ENCODE measurements at places on chromosomes 4 and X.

DNA sequence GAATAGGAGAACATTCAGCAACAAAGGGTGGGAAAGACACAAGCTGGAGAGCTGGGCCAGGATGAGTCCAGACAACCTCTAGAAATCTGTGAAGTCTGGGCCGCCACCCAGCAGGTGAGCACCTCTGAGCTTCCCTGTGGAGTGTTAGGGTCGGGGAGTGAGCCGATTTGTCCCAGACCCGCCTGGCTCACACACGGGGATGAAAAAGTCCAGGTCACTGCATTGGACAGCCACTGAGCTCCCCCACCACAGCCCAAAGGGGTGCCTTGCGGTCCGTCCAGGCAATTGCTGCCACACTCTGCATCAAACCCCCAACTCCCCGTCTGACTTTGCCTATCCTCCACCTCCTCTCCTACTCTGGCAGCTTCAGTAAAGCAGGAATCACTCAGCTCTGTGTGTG, 38.7 kb downstream of the NHSL2 start:
- no peak for DNase-seq

DNA sequence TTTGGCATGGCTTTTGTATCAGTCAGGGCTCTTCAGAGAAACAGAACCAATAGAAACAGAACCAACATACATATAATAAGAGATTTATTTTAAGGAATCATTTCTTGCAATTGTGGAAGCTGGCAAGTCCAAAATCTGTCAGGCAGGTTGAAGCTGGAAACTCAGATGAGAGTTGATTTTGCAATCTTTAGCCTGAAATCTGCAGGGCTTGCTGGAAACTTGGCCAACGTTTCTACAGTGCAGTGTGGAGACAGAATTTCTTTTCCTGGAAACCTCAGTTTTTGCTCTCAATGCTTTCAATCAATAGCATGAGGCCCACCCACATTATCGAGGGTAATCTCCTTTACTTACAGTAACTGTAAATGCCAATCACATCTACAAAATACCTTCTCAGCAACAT, 45.4 kb downstream of the COMMD8 start:
- DNase-seq = no peak

- DNase-seq = no peak
These were observed 263.9 kb upstream of the CXXC4 start for GRCh38 chr4:104758574-104758973.

DNA sequence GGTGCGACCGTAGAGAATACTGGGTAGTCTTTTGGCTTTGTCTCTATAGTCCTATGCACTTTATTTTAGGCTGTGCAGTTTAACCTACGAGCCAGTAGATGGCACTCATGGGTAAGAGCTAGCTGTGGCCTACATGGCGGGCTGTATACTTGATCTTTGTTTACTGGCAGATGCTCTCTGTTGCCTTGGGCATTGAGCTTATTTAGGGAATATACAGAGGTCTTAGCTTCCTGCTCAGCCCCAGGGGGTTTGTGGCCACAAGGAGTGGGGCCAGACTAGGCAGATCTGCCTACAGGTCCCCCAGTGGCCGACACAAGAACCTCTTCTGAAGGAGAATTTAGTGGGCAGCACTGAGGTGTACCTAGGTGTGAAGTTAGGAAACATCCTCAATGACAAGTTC, 227.6 kb upstream of the HDX start:
- no peak for DNase-seq

GRCh38 chrX:144849141-144849540, 398.2 kb upstream of the SPANXN1 start:
- no peak for DNase-seq

Measured in activated effector memory CD4-positive, alpha-beta T cell treated with anti-CD3 and anti-CD28 coated beads, Interleukin-2, amount 50 U/mL, for 16 hours (primary cell).